ENCODE measurements at places on chromosomes 5 and 9.

DNA sequence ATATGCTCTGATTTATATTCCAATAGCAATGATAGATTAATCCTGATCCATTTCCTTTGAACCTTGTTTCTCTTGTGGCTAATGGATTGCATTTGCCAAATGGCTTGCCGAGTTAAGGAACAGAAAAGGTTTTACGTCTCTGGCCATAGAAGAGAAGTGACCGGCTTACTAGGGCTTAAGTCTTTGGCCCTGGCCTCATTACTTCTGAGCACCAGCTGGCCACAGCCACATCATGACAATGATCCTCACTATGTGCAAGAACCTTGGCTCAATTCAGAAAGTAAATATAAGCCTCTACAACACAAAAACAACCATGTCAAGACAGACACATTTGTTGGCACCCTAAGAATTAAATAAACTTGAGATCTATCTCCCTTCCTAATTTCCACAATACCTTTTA, 46.1 kb downstream of the ZNF608 start:
- no peak for DNase-seq

DNA sequence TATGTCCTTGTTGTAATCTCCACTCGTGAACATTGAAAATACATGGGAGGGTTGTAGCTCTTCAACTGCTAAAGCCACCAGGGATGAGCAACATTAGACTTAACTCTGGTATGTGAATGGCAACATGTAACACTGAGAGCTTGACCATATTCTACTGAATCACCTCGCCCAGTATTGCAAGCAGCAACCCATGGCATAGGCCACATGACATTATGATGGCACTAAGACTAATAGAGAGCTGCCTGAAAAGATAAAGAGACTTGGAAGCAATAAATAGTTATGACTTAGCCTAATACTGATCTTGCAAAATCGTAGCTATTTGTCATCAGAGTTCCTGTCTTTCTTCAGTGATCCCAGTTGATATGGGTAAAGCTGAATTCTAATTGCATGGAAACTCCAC, 108.4 kb upstream of the NREP start:
- no peak for DNase-seq

- DNase-seq: no peak
These were observed 754 bp downstream of the VDAC1 start for GRCh38 chr5:134003817-134004625.

DNA sequence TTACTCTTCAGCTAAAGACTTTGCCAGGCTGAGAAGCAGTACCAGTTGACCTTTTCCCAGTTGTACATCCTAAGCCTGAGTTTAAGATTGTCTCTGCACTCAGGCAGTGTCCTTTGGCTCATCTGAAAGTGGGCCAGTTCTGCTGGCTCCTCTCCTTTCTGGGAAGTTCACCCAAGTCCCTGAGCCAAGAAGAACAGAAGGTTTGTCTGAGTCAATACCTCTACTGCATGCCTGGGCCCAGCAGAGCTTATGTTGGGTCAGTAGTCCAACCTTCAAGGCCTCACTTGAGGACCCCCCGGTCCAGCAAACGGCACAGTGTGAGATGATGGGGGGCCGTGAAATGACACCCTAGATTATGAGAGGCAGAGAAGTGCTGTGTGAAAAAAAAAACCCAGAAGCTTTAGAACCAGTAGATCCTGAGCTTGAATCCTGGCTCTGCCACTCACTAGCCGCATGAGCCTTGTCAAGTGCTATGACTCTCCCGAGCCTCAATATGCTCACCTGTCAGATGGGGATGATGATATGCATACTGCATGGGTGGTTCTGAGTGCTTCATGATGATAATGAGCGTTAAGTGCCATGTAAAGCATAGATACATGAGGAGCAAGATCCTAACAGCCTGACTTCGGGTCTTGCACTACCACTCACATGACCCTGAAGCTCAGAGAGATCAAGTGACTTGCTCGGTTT, 156.0 kb downstream of the MACROH2A1 start:
- DNase-seq: no peak

DNA sequence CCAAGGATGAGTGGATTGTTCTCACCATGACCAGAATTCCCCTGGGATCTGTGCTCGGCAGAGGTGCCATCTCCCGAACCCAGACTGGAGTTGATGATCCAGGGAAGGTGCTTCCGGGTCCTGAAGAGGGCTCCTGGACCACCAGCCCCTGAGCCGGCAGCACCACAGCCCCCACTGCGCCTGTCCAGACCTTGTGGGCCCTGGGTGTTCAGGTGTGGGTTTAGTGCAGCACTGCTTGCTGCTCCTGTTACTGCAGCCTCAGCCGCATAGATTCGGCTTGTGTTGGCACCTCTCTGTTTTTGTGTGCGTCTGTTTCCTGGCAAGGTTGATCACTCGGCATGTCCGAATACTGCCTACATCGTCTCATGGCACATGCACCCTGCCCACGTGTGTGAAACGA, 16.3 kb upstream of the NPM1 start:
- no peak for DNase-seq

DNA sequence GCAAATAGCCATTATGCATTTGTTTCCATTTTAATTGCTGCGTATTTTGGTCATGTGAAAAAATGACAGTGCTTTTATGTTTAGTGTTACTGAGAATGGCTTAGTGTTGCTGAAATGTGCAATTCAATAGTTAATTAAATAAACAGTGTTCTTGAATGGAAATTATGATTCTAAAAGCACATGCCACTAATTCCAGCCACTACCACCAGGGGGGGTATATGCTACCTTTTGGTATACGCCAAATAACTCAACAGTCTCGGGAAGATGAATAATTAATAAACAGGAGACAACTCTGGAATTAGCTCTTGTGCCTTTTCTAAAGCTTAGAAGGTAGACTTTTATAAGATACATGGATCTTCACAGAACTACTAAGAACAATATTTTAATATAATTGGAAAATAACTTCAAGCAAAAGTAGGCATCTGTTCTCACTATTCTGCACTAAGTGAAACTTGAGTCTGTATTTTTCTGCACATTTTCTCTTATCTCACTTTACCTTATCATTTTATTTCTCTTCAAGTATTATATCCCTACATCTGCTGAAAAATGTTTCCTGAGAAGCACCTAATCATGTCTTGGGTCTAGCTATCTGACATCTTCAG, 83.5 kb upstream of the MINAR2 start:
- no peak for DNase-seq

DNA sequence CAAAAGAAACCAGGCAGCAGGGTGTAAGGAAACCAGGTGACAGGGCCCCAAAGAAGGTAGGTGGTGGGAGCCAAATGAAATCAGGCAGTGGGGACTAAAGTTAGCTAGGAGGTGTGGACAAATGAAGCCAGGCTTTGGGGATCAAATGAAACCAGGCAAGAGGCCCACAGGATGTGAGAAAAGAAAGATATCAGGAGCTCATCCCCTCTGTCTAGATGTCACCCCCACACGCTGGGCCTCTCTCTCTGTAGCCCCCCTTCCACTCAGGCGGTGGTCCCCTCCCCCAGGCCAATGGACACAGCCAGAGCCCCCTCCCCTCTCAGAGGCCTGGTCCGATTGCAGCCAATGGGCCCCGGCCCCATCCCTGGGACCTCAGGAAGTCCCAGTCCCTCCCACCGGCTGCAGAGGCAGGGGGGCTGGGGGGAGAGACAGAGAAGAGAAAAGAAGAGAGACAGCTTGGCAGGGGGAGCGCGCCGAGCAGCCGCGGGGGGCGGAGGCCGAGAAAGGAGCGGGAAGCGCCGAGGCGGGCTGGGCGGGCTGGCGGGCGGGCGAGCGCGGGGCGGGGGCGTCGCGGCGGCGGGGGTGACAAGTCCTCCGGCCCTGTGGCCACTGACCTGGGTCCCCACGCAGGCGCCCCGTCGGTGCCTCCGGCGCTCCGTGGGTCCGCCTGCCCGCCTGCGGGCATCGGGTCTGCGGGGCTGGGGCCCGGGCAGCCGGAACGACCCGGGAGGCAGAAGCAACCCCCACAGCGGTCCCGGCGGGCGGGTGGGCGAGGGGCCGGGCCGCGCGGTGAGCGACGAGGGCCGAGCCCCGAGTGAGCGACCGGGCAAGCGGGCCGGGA, 11.9 kb downstream of the CNTFR start:
- peak; percentile 7 for DNase-seq

Data from hippocampal formation (tissue), 2 donors.